Pulmonary artery endothelial cell (primary cell): ENCODE measurements at places on chromosomes 12 and 14. TPM values are rescaled to one million over a fixed set of nuclear protein-coding genes. Genes with fewer than 3 reads are reported as not detected.

- no peak for DNase-seq
Observed at GRCh38 chr14:76820700-76821099, 5.5 kb upstream of the LRRC74A start.

The WNT1 gene
- not detected in 2 replicates for total RNA-seq

The KCNC2 gene
- total RNA-seq: not detected in 2 replicates

- no peak for DNase-seq
Observed at GRCh38 chr12:54689034-54689372, 40.8 kb upstream of the DCD start.

DNA sequence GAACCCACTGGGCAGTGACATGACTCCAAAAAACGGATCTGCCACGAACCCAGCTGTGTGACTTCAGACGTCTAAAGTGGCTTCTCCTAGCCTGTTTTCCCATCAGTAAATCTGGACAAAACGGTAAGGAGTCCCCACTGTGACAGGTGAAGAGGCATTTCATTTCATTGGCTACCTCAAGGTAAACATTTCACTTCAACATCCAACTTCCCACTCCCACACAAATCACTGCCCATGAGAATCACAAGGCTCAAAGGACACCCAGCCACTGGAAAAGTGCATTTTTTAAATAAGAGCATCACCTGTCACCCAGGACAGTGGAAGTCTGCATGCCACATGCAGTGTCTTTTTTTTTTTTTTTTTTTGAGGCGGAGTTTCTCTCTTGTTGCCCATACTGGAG is 27.9 kb downstream of the HSP90AA1 start:
- DNase-seq: no peak

- DNase-seq: no peak
Observed at GRCh38 chr14:94088516-94088915, 7.4 kb downstream of the IFI27L1 start.

GRCh38 chr12:123150275-123150743 is 581 bp downstream of the PITPNM2 start:
- no peak for DNase-seq

The TAS2R7 gene
- total RNA-seq: not detected in 2 replicates

DNA sequence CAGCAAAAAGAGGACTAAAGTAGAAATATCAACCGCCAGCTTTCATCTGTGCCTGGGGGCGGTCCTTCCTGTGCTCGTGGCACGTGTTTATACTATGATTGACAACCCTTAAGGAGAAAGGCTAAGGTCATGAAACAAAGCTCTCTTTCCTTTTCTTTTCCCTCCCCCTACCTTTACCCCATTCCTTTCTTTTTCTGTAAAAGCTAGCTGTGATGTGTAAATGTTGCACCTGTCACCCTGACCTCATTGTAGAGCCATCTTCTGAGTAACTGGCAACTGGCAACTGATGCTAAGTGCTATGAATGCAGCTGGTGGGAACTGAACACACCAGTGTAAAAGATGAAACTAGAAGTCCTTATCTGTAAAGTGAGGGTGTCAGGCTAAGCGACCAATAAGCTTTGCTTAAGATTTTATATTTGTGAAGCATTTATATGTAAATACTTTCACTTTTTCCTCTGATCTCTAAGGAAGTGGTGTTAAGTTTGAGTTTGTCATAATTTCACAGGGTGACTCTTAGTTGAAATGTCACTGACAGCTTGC is 102.8 kb upstream of the BCAT1 start:
- DNase-seq: no peak

GRCh38 chr12:14394317-14395073 is 29.0 kb downstream of the ATF7IP start:
- DNase-seq: no peak

DNA sequence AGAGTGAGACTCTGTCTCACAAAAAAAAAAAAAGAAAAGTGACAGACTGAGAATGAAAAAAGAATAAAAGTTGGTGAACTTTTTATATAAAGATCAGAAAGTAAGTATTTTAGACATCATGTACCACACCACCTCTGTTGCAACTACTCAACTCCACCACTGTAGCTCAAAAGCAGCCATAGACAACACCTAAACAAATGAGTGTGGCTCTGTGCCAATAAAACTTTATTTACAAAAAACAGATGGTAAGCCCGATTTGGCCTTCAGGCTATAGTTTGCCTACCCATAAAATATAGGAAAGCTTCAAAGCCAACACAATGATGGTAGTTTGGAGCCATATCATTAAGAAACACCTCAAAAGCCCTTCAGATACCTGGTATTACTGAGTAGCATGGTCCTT is 154.5 kb upstream of the FOXN3 start:
- no peak for DNase-seq
